Mammary epithelial cell (primary cell): ENCODE measurements at places on chromosomes 11 and 22. TPM values are rescaled to one million over a fixed set of nuclear protein-coding genes. Genes with fewer than 3 reads are reported as not detected.

The NAGA gene
- total RNA-seq: 11.4 and 15.8 TPM in 2 replicates

The SLC37A4 gene
- 15.8 TPM for total RNA-seq

The OR4C6 gene
- total RNA-seq: not detected in 2 replicates

The C11orf91 gene
- not detected for total RNA-seq

The NECTIN1 gene
- 162 and 168 TPM in 2 replicates for total RNA-seq

The MEI1 gene
- not detected in 2 replicates for total RNA-seq

The LAYN gene
- total RNA-seq: 16.5 TPM

The OR8G1 gene
- total RNA-seq: not detected

The OR2AT4 gene
- total RNA-seq: not detected in 2 replicates

The MPZL2 gene
- total RNA-seq: 82.5 TPM

The AGBL2 gene
- total RNA-seq: 2.0 and 2.3 TPM in 2 replicates

The MPZL3 gene
- total RNA-seq: 10.9 and 14.9 TPM in 2 replicates

The MRGPRX3 gene
- 5.8 TPM for total RNA-seq

The PRG2 gene
- not detected for total RNA-seq

The DGAT2 gene
- total RNA-seq: 2.6 and 2.8 TPM in 2 replicates

The MOGAT2 gene
- total RNA-seq: not detected

The GAS2L1 gene
- total RNA-seq: 14.0 and 29.7 TPM in 2 replicates

The UBQLNL gene
- total RNA-seq: not detected in 2 replicates

The LGR4 gene
- total RNA-seq: 45.8 TPM

The CSF2RB gene
- total RNA-seq: not detected

The TRIM66 gene
- 7.0 TPM for total RNA-seq

The TBRG1 gene
- total RNA-seq: 36.9 and 57.2 TPM in 2 replicates

The P2RX6 gene
- 2.6 and 2.9 TPM in 2 replicates for total RNA-seq

The SCGB2A2 gene
- not detected for total RNA-seq

The GALNT18 gene
- total RNA-seq: 34.3 TPM

The OTOG gene
- not detected for total RNA-seq

The TSGA10IP gene
- total RNA-seq: not detected in 2 replicates

The ISX gene
- total RNA-seq: not detected
